Activated T-helper 1 cell treated with Interleukin-2 at 50 U/mL for 16 hours (primary cell): ENCODE measurements at places on chromosomes 7 and 10.

GRCh38 chr10:66999762-67000545 lies 74.1 kb downstream of the LRRTM3 start:
- DNase-seq = no peak

- no peak for DNase-seq
Measured at GRCh38 chr7:5210751-5211338, 20.8 kb downstream of the WIPI2 start.

DNA sequence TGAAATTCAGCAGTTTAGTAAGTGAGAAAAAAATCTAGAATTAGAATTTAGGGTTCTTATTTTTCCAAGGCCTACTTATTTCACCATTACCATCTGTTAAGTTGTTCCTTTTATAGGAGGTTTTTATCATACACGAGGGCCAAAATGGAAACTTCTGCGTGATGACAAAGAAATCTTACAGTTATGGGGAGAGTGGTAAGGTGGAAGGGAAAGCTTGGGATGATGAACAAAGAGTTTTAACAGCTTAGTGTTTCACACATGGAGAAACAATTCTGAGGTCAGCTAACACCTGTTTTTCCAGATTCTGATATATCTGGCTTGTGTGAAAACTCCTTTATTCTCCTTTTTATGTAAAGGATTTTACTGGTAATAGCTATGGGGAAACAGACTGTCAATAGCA lies 49.8 kb upstream of the SEMA3C start:
- no peak for DNase-seq

DNA sequence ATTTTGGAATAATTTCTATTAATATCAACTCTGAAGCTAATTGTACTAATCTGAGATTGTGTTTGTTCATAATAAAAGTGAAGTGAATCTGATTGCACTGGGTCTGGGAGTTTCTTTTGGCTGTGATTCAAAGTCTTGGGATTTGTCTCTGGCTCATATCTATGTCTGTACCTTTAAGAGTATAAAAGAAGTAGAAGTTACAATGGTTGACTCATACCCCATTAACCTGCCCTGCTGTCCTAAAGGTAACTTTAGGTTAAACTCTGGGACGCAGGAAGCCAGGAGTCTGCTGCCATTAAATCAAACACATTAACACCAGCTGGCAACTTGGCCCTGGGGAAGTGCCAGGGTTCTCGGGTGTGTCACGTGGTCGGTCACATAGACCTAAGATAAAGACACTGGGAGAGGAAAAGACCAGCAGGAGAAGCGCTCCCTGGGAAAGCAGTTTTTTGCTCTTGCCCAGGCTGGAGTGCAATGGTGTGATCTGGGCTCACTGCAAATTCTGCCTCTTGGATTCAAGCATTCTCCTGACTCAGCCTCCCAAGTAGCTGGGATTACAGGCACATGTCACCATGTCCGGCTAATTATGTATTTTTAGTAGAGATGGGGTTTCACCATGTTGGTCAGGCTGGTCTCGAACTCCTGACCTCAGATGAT lies 17.8 kb downstream of the SCD start:
- DNase-seq = no peak

GRCh38 chr10:75091146-75091545 lies 20.3 kb upstream of the SAMD8 start:
- DNase-seq = no peak

DNA sequence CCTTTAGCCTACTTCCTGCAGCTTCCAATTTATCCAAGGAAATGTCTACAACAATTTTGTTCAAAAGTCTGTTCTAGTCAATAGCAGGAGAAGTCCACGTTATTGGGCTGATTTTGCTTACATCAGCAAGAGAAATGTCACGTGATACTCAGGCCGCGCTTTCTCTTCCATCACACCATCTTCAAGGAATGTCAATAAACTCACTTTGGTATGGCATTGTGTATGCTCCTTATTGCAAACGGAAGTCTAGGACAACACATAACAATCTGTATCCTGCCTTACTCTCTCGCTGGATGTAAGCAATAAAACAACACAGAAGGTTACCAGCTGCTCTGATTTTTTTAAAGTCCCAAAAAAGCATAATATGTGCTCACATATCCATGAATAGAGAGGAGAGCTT lies 17.1 kb upstream of the STK17A start:
- no peak for DNase-seq

DNA sequence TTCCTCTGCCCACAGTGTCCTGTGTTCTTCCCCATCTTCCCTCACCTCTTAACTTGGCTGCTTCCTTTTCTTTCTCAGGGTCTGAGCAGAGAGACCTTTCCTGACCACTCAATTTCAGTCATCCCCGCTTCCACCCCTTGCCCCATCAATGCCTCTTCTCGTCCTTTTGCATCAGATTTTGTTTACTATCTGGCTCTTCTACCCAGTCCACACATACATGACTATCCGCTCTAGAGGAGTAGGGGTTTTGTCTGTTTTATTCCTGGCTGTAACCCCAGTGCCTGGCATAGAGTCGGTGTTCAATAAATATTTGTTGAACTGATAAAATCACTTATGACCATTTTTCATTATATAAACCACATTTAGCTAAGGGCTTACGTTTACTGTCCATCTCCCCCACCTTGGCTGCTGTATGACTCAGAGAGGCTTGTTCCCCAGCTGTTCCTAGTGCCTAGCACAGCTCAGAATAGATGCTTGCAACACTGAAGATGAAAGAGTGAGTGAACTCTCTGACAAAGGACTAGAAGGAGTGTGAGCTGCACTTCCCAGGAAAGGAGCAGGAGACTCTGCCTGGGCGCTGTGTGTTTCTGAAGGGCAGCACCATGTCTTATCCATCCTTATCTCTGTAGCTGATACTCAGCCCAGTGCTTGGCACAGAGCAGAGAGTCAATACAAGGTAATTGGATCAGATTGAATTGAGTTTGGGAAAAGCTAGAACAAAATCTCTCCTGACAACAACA lies 21.9 kb downstream of the ARID5B start:
- no peak for DNase-seq

- no peak for DNase-seq
Measured at GRCh38 chr7:66426996-66427395, 201.7 kb upstream of the KCTD7 start.

- no peak for DNase-seq
Measured at GRCh38 chr10:48494611-48495010, 110.3 kb downstream of the ARHGAP22 start.

DNA sequence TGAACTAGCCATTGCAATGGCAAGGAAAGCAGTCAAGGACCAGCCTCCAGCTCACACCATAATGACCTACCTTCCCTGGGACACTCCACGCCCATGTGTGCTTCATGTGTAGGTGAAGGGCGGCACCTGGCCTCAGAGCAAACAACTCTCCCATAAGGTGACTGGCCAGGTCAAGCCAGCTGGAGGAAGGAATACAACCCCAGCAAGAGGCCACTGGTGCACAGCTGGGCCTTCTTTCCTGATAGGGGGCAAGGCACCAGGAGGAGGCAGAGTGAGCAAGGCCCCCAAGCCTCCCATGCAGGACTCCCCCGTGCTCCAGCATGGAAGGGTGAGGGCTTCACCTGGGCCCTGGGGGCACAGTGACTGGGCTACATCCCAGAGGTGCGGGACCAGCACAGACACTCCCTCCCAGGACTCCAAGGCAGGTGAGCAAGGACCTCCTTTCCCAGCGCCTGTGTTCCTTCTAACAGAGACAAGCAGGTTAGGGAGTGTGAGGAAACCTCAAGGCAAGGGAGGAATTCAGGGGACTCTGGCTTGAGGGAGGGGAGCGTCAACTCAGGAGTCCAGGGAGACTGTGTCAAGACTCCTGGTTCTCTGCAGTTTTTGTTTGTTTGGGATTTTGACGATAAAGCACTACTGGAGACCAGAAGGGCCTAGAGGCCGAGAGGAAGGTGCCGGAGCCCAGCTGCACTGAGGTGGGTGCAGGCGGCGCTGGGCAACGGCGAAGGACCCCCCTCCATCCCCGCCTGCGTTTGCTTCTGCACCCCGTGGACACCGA lies 1.7 kb downstream of the PTPRN2 start:
- no peak for DNase-seq

DNA sequence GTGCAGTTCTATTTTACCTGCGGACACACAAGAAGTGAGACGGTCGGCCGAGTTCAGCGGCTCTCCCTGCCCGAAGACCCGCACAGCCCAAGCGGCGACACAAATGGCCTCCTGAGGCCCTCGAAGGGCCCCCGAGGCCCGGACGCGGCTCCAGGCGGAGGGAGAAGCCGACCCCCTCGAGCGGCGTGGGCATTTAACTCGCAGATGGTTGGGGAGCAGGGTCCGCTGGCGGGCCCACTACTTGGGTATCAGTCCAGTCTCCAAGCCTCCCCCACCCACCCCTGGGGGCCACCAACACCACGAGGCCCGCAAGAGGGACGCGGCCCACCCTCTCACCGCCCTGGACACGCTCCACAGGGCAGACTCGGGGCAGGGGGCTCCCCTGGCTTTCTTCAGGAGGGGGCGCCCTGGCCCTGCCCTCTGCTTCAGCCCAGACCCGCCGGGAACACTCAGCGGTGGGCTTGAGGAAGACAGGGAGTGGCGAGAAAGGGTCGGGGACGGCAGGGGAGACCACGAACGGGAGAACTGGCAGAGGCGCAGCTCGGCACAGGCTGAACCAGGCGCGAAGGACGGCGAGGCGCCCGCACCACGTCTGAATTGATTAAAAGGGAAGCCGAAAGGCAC lies 1.7 kb downstream of the IGF2BP3 start:
- DNase-seq = no peak

- no peak for DNase-seq
Measured at GRCh38 chr10:26780793-26781601, 79.8 kb downstream of the ABI1 start.

DNA sequence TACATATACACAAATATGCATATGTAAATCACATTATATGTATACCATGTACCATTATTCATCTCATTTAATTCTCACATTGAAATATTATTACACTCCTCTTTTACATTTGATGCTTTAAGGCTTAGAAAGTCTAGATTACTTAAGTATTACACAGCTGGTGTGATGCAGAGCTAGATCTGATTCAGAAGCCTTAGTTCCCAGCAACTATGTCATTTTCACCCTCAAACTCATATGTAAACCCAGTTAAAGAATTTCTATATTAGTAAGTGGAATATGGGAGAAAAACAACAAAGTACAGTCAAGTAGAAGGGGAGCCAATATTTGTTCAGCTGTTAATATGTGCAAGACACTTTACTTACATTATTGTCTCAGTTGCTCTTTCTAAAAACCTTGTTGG lies 74.3 kb upstream of the CSTF2T start:
- DNase-seq = no peak

DNA sequence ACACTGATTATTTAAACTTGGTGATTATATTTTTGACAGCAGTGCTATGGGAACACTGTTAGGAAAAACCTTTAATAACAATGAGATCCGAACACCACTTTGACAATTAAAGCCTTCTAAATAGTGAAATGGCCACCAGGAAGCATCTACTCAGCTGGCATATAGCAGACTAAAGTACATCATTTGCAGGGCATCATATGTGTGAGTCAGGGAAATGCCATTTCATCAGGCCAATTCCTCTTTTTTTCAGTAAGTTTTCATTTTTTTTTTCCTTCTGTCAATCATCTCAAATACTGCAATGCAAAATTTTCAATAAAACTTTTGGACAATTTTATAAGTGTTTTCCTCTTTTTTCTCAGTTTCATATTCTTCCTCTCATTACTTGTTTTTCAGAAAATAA lies 521.4 kb upstream of the SEMA3D start:
- DNase-seq = no peak

DNA sequence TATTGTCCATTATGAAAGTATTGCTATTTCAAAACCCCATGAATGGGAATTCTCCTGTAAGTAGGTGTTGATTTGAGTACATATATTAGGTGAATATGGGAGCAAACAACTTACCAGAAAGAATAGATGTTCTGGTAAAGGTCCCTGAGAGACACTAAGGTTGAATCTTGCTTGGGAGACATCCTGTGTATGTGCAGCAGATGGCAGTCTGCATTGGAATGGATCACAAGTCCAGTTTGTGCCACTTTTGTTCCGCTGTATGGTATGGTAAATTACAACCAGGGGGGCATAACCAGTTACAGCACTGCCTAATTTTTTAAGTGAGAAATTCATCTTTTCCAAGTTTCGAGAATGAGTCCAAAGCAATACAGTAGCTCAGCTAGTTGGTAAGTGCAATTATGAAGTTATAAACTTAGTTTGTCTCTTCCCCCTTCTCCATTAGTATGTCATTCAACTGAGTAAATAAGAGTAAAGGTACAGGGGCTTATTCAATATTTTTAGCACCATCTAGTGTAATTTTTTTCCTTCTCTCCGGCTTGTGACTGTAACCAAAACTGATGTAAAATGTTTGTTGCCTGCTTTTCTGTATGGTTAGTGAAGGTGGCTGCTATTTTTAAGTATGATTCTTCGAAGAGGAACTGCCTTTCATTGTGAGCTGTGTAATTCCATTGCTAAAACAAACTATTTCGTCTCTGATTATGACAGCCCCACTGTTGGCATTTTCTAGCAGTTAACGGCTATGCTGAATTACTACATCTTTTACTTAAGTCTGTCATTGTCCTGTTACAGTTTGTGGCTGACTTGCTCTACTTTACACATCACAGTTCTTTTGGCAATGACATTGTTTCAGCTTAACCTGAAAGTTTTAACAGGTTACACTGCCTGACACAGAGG lies 2.8 kb downstream of the MCU start:
- no peak for DNase-seq

DNA sequence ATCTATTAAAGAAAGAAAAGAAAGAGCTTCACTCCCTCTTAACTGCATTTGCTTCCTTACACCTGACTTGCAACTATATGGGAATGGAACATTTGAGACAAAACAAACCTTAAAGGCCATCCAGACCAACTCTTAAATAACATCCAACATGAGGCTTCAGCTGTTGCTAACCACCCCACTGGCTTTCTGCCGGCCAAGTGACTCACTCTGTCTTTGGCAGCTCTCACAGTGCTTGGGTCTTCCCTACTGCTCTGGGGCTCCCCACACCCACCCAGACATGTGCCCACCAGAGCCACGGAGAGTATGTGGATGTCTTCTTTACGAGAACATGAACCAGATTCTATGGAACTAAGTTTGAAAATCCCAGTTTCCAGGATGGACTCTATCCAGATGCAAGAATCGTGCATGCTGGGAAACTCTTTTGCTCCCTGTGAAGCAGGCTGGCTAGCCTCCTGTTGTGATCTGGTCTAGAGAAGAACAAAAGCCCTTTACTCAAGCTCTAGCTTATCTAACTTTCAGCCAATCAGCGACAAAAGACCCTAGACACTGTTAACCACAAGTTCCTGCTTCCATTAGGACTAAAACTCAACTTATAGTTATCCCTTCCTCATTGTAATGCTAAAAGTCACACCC lies 245.7 kb downstream of the TCERG1L start:
- DNase-seq = no peak

GRCh38 chr10:79608505-79609375 lies 2.0 kb upstream of the SFTPA1 start:
- no peak for DNase-seq

- DNase-seq = no peak
Measured at GRCh38 chr7:108525327-108525984, 479 bp downstream of the PNPLA8 start.
